GM04503 (cell line): ENCODE measurements at places on chromosomes 2 and 18.
A peak's percentile ranks its signal among the peaks of the same experiment; 100 is the strongest.

DNA sequence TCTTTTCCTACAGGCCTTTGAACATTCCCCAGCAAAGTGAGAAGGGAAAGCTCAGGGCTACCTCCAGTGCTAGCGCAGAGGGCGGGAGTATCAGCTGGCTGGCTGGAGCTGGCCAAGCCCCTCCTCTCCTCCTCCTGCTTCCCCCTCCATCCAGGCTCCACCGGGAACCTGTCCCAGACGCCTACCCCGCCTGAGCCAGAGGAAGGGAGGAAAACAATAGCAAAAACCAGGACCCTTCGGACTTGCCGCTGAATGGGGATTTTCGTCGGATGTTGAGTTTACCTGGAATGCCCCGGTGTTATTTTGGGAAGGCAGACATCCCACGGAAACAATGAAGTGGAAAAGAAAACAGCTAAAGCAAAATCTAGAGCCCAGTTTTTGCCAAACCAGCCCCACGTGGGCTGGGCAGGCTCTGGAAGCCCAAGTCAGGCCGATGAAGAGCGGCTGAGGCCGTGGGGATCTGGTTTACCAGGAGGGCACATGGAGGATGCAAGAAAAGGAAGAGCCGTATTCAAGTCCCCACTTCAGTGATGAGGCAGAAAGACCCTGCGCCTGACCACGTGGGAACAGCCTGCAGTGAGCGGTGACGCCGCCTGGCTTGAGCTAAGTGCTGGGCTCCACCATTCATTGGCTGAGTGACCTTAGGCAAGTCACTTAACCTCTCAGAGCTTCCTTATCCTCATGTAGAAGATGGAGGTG lies 100.4 kb upstream of the LCLAT1 start:
- DNase-seq, result no peak

DNA sequence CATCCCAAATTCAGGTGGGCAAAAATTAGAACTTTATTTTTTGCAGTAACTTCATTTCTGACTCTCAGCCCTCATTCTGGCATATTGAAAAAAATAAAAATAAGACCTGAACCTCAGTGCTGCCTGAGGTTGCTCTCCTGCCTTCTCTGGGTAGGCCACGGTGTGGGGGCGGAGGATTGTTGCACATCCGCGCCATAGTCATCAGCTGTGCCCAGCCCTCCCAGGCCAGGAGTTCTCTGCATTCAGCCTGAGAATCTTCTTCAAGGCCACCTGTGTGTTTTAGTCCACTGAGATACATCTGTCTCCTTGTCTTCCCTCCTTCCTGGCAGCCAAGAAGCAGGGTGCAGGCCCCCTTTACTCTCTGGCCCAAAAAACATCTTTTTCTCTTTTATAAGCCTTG lies 94.7 kb downstream of the ARMC9 start:
- no peak for DNase-seq

DNA sequence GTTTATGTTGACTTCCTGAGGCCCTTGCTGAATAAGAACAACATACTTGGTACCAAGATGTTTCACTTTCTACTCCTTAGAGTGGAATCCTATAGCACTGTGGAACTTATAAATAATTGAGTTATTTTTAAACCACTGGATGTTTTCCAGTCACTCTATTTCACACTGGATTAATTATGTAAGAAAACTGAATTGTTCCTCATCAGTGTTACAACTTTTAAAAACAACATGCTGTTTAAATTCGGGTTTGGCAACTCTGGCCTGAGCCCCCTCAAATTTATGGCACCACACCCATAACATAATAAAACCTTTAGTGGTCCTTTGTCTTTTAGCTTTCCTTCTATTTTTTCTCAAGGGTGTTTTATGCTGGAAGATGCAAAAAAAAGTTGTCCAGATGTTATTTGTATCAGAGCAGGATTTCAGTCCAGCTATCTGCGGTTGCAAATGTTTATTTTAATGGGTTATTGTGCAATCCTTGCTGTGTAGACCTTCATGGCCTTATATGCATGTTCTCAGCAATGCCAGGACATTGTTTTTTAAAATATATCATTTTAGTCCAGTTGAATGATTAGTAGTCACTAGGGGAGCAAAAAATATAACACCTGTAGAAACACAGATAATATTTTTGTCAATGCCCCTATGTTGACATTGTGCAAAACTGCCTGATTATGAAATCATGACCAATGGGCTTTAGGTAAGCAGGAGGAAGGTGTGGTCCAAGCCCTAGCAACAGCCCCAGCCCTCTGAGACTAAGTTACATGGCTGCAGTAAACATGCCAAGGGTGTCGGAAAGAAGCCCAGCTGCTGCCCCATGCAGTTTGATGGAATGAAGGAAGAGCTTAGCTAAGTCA lies 638.0 kb upstream of the ZEB2 start:
- peak; percentile 81 for DNase-seq

DNA sequence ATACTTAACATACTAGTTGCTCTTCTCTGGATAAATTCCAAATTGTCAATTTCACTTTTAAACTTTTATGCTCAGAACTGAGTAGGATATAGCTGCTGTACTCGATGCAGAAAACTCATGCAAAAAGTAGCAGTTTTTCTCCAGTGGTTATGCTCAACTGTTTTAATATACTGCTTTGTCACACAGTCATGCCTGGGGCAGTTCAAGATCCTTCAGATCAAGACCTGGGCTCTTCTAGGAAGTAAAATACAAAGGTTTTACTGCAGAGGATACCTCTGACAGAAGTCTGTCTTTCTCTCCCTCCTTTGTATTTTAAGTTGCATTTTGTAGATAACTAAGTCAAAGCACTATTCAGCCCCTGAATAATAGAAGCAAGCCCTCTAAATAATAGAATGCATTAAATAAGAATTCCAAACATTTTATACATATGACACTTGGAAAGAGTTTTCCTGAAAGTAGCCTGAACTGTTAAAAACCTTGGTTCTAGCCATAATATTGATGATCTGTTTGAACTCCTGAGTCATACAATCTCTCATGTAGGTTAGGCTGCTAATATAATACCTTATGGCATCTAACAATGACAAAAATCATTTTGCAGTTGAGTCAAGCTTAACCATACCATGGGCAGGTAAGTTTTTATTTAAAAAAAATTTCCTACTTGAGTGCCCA lies 183.3 kb upstream of the TRIB2 start:
- DNase-seq, result no peak

GRCh38 chr18:49754866-49755265 lies 58.5 kb downstream of the ACAA2 start:
- DNase-seq, result no peak

GRCh38 chr2:105103481-105103880 lies 65.6 kb downstream of the MRPS9 start:
- DNase-seq, result no peak

DNA sequence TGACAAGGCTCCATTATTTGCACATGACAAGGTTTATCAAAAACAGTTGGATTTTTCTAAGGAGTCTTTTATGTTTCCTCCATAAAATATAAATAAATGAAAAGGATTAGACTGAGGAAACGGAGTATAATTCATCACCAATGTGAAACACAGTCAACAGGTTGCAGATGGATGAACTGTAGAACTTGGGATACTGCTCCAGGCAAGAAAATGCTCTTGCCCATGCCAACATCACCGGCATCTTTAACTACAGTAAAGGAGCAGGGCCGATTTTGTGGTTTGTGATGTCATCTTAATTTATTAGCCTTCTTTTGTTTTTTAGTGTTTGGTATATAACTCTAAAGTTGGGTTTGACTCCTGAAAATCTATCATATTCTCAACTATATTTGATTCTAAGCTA lies 577.3 kb downstream of the EPHA4 start:
- no peak for DNase-seq

GRCh38 chr2:144162652-144163051 lies 357.3 kb downstream of the ZEB2 start:
- DNase-seq, result no peak
